ENCODE measurements at places on chromosomes 3 and 15. TPM values are rescaled to one million over a fixed set of nuclear protein-coding genes. Genes with fewer than 3 reads are reported as not detected.

- H3K27ac ChIP-seq, result no peak overlapping the region
- H3K4me1 ChIP-seq, result no peaks in the 10 kb centered on the region
- H3K27me3 ChIP-seq, result no peaks in the 10 kb centered on the region
- no peaks in the 10 kb centered on the region for H3K36me3 ChIP-seq
Measured at GRCh38 chr15:34650177-34650576, 66.7 kb upstream of the GOLGA8B start.

- peaks cover 10% of the 10 kb centered on the region for H3K4me1 ChIP-seq
- no peak for DNase-seq
- no peaks in the 10 kb centered on the region for H3K36me3 ChIP-seq
- H3K27me3 ChIP-seq, result no peaks in the 10 kb centered on the region
- no peak overlapping the region for H3K4me3 ChIP-seq
Measured at GRCh38 chr3:185172086-185173049, 19.5 kb upstream of the C3orf70 start.

GRCh38 chr3:126153695-126154360 lies 26.6 kb downstream of the ALDH1L1 start:
- no peaks in the 10 kb centered on the region for H3K27me3 ChIP-seq
- no peak for DNase-seq
- H3K27ac ChIP-seq, result no peak overlapping the region
- no peaks in the 10 kb centered on the region for H3K4me1 ChIP-seq
- H3K4me3 ChIP-seq, result no peak overlapping the region

DNA sequence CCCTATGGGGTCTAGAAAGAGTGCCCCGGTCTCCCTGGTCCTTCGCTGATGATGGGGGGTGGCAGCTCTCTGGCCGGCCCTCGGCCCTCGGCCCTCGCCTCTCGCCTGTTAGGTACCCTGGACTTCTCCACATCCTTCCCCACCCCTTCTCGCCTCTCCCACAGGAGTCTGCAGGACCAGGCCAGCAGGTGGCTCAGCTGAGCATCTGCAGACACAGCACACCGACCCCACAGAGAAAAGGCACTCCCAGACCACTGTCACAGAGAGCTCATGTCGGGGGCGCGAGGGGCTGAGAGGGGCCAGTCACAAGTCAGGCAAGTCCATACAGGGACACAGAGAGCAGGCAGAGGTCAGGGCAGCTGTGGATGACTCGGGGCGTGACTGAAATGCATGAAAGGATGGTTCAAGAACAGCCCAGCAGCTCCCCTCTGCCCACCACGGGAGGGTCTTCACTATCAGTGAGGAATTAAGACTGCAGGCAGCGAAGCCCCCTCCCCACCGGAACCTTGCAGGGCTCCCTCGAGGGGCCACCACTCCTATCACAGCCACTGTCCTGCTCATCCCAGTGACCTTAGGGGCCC lies 181.7 kb upstream of the NSMCE3 start:
- H3K27me3 ChIP-seq, result no peaks in the 10 kb centered on the region
- no peaks in the 10 kb centered on the region for H3K36me3 ChIP-seq
- H3K27ac ChIP-seq, result no peak overlapping the region
- no peak overlapping the region for H3K4me3 ChIP-seq

- no peak overlapping the region for H3K4me3 ChIP-seq
- H3K36me3 ChIP-seq, result no peaks in the 10 kb centered on the region
- H3K27ac ChIP-seq, result no peak overlapping the region
- H3K27me3 ChIP-seq, result no peaks in the 10 kb centered on the region
- H3K4me1 ChIP-seq, result no peaks in the 10 kb centered on the region
Measured at GRCh38 chr3:164832216-164832615, 246.1 kb downstream of the SI start.

DNA sequence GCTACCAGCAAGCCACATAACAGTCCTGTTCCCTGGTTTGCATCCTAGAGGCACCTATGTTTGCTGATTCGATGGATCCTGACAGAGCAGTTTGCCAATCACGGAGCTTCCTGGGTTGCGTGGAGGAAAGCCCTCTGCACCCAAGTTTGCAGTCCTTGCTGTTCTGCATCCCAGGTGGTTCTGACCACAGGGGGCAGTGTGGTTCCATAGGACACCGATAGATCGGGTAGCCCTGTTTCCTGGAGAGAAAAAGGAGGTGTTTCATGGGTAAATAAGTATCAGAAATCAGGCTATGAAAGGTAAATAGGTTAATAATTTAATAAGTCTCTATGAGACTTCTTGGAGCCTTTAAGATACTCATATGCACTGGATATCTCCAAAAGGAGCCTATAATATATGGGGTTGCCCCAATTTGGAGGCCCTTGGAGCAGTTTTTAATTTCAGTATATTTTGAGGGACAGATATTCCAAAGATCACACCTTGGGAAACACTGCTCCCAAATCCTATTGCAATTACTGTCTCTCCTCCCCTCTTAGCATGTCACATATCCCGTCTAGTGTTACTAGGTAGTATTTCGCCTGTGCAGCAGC lies 194.6 kb upstream of the TPM1 start:
- H3K4me1 ChIP-seq, result peaks cover 5% of the 10 kb centered on the region
- no peak overlapping the region for H3K4me3 ChIP-seq
- H3K27ac ChIP-seq, result no peak overlapping the region
- DNase-seq, result peak; percentile 30
- no peaks in the 10 kb centered on the region for H3K27me3 ChIP-seq
- no peaks in the 10 kb centered on the region for H3K36me3 ChIP-seq

Gene NAALADL2
- 8.5 TPM for total RNA-seq
